NCI-H345 (cell line): ENCODE measurements at places on chromosomes 1 and 21.

- DNase-seq: peak; percentile 34
Measured at GRCh38 chr1:54016343-54017282, 1.4 kb downstream of the LDLRAD1 start.

DNA sequence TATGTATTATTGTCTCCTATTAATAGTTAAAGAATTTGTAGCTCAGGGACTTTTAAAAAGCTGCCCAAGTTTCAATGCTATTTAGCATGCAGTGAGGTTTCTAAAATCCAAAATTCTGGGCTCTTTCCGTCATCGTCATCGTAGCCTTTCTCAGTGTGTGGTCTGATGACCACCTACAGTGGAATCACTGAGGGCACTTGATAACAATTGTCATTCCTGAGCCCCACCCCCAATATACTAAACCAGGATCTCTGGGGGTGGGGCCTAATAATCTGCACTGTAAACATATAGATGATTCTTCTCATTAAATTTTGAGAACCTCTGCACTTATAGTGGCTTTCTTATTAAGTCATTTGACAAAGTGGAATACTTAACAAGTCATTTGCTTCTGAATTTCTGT is 674.8 kb downstream of the PLPP3 start:
- DNase-seq: no peak

DNA sequence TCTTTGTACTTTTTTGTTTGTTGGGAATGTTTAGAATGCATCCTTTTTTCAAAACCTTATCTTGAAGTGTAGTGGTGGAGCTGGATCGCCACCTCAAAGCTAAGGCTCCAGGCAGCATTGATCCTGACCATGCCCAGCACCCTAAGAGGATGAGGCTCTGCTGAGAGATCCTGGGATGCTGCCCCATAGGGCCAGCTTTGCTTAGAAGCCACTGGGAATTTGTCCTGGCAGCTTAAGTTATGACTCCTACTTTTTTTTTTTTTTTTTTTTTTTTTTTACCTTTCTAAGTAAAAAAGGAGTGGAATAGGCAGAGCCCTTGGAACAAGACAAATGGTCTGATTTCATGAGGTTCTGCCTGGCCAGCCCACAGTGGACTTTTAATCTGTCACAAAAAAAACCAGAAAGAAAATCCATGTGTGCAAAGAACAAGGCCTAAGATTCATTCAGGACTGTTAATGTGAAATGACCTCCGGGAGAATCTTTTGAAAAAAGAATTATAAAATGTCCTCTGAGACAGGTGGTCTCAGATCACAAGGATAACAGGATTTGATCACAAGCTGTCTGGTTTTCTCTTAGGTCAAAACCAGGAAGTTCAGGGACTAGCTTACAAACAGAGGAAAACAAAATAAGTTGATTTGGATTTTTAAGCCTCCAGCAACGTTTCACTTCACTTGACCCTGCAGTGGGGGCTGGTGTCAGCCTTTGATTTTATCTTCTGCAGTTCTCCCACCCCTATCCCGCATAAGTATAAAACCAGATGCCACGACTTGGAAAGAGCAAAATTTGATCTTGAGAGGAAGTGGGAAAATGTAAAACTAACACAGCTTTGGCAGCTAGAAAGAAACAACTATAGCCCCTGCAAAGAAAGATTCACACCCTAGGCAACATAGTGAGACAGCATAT is 25.9 kb upstream of the RAP1A start:
- DNase-seq: no peak

DNA sequence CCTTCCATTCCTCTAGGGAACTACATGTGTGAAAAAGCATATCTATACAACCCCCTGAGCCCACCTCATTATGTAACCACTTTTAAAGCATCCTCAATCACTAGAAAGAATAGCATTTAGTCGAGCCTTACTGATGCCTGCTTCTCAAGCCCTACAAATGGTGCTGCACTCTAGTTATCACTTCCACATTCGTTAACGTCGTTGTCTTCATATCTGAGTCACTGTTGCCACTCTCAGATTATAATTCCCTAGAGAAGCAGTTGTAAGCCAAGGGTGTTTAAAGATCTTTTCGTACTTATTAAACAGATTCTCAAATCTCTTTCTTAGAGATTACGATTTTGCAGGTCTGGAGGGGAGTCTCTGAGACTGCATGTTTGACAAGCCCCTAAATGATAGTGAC is 16.5 kb downstream of the ATP1B1 start:
- no peak for DNase-seq

DNA sequence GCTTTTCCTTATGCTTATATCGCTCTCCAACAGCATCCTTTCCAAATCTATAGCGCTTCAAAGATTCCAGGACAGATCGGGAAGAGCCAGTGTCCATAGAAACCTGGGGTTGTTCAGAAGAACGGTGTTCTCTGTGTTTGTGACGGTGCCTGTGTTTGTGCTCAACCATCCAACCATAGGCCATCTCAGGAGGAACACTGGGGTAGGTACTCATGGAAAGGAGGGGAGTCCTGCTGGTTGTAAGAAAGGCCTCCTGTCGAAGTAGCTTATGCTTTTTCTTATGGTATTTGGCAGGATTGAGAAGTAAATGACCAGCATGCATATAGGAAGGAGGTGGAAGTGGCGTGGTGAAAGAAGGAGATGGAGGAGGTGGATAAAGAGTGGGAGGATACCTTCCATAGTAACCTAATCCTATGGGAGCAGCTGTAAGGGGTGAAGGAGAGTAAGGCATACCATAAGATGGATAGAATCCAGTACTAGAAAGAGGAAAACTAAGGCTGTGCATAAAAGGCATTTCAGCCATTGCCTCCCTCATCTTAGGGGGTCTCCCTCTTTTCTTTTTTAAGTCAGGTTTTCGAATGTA is 84.2 kb downstream of the ASH1L start:
- no peak for DNase-seq

DNA sequence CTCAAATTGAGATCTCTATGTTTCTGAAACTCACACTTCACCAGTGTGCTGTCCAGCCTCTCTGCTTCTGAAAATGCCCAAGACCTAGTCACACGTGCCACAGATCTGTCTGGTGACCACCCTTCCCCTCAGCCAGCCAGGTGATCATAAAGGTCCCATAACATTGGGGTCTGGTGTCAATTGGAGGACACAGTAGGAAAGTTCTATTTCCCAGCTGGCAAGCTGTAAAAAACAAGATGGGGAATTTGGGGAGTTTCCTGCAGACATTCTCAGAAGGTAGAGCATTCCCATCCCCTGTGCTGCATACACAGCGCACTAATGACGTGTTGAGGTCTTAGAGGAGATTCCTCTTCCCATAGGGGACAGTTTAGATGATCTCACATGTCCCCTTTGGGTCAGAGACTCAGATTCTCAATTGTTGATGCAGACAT is 50.1 kb downstream of the RPS6KA1 start:
- no peak for DNase-seq

DNA sequence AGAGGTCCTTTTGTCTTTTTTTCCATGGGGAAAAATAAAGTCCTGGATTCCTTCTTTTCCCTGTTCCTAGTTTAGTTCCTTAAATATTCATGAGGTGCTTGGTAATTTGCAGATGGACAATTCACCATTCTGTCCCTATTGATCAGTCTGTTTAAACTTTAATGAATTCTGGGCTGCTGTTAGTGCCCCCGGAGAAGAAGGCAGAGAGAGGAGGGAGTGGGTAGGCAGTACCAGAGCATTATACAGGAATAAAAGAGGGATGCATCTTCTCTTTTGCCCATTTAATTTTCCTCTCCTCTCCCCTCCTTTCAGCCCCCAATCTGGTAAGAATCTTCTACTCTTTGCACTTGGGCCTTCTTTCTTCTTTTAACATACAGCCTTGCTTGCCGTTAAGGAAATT is 25.9 kb downstream of the FGGY start:
- DNase-seq: no peak

DNA sequence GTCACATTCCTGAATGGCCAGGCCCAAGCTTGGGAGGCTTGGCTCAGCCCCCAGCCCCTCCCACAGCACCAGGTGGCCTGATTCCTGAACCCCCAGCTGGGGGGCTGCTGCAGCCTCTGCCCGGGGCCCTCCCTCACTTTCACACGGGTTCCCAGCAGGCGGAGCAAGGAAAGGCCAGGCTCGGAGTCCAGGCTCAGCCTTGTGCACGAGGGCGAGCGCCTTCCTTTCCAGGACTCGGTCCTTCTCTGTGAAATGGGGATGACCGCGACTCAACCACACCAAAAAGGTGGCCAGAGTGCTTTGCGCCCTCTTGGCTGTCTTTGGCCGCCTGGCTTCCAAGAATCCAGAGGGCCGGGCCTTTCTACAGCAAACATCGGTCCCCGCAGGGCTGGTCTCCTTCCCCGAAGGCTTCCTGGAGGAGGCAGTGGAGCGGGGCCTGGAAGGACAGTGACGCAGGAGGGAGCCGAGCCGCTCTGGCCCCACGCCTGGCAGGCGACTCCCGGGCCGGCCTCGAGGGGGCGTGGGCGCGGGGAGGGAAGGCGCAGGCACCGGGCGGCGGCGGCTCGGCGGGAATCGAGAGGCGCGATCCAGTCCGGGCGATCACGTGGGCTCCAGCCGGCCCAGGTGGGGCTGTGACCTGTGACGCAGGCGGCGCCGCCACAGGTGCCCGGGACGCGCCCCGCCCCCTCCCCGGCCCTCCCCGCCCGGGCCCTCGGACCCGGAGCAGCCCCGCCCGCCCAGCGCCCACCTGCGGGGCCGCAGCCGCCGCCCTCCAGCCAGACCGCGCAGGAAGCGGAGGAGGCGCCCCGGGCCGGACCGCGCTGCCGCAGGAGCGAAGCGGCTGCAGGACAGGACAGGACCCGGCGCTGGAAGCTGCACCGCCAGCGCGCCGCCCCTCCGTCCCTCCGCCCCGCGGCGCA is at the start of gene ARHGEF16:
TSS of gene ARHGEF16 (plus strand) at position 775 of the 920 bp plus-strand sequence. CDS start 8,420 bp downstream, outside the sequence.
- DNase-seq: peak; percentile 89

DNA sequence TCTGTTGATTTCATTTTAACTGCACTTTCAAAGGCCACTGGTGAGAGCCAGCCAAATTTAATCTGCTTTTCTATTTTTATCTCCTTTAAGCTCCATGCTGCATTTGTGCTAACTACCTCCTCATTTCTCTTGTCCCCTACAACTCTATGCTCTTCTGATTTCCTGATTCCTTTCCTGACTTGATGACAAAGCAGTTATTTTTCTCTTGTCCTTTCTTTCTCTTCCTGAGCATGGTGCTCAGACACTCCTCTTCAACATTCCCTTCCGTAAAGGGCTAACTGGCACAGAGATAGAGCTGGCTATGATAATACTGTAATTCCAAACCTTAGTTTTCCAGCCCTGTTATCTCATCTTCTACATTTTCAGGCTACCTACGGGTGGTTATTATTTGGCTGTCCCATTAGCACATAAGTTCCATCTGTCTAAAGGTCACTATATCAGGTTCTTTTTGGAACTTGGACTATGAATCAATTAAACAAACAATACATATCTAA is 6.8 kb upstream of the BCAS2 start:
- no peak for DNase-seq

- no peak for DNase-seq
Measured at GRCh38 chr1:75855010-75855409, 58.3 kb downstream of the MSH4 start.

GRCh38 chr1:174114106-174114505 is 45.2 kb upstream of the RABGAP1L start:
- no peak for DNase-seq

DNA sequence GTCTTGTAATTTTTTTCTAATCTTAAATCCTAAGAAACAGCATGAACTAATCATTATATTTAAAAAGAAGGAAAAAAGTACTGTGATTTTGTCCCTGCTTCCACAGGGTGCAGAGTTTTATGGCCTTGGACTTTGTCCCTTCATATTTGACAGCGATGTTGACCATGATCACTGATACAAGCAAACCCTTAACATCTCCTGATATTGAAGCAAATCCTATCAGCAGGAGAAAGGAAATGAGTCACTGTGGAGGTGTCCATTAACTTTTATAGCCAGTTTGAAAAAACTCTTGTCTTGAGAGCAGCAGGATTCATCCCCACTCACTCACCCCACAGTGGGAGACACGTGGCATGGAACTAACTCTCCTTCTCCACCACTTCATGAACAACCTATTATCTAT is 5.1 kb upstream of the REG4 start:
- no peak for DNase-seq

DNA sequence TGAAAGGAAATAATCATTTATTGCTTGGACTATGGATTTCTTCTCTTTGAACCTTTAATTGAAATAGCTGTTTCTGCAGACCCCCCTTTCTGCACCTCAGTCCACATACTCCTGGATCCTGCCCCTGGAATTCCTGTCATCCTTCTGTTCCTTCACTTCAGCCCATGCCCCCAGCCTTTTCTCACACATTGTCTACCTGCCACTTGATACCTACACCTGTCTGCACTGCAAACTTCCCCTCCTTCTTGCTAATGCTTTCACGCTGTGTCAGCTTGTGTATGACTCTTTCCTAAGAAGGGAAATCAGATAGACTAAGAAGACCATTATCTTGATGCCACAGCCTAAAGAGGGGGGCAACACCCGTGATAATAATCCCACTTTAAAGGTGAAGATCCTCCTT is 80.3 kb upstream of the EXO1 start:
- DNase-seq: no peak

- no peak for DNase-seq
Measured at GRCh38 chr1:71390518-71390917, 309.7 kb upstream of the ZRANB2 start.

GRCh38 chr1:42259739-42260064 is 75.3 kb downstream of the FOXJ3 start:
- no peak for DNase-seq

DNA sequence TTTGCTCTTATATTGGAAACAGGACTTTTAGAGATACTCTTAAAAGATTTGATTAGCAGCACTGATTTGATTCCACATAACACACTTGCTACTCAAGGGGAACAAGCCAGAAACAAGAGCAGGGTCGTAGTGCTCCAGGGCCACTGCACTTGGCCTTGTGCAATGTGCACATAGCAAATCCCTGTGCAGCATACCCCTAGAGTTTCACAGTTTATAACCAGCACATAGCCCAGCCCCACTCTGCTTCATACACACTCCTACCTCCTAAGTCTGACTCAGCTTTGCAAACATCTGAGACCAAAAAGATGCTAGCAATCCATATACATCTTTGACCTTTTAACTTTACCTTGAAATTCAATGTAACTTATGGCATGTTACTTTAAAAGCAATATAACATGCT is 157.6 kb downstream of the VAV3 start:
- DNase-seq: no peak

DNA sequence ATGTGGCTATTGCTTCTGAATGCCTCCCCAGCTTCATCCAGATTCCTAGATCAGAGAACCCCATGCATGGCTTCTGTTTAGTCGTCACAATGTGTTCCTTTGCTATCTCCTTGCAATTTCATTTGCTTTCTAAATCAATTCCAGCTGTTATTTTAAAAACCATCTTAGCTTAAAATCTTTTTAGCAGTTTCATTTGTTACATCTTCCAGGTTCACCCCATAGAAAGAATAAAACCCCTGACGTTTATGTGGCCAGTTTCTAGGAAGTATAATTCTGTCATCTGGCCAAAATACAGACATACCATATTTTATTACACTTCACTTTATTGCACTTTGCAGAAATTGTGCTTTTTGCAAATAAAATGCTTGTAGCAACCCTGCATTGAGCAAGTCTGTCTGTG is 278.4 kb downstream of the PTPRC start:
- DNase-seq: no peak

DNA sequence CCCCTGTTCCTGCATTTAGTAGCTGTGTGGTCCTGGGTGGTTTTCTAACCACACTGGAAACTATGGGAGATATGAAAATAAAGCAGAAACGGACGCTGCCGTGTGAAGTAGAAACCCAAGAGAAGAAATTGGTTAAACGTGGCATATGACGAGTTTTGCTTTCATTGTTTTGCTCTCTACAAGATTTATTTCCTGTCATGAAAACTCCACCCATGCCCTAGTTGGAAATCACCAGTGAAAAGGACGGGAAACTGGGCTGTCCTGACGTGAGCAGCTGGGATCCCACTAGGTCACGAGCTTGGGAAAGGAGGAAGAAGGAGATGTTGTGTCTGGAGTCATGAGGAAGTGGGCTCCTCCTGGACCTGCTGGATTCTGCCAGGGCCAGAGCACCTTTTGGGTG is 120.8 kb upstream of the GADD45A start:
- no peak for DNase-seq
